ENCODE measurements at places on chromosomes 2 and 18. TPM values are rescaled to one million over a fixed set of nuclear protein-coding genes. Genes with fewer than 3 reads are reported as not detected.

The CXCR1 gene
- 0.52 TPM for total RNA-seq

The ABCG8 gene
- total RNA-seq = under 0.01 TPM

The EVX2 gene
- under 0.01 TPM for total RNA-seq

The CCBE1 gene
- 2.6 TPM for total RNA-seq

The AFF3 gene
- 8.4 TPM for total RNA-seq

The GRHL1 gene
- under 0.01 TPM for total RNA-seq

The ACVR1C gene
- 0.52 TPM for total RNA-seq

The RAMP1 gene
- total RNA-seq = 31.8 TPM

The COL4A3 gene
- under 0.01 TPM for total RNA-seq

Measured in skeletal muscle tissue (tissue), 5 donors.